DMS79 treated with DMSO at 0.1 percent for 48 hours (cell line): ENCODE measurements at places on chromosomes 7 and 10.

DNA sequence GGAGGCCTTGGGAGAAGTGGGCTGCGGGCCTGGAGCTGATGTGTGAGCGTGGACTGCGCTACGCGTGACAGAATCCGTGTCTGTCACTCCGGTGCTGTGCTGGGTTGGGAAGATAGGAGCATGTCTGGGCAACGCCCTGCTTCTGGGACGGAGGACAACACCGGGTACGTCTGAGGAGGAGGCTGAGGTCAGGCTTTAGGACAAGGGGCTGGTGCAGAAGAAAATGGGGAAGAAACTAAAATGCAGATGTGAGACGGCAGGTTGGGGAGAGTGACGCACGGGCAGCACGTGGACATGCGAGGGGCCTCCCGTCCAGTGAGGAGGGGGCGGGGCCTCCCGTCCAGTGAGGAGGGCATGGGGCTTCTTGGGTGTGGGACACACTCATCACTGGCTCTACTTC is 207.4 kb downstream of the DNAJB6 start:
- no peak for DNase-seq

- DNase-seq = no peak
These were observed 60.0 kb downstream of the MYOF start for GRCh38 chr10:93422118-93422517.

DNA sequence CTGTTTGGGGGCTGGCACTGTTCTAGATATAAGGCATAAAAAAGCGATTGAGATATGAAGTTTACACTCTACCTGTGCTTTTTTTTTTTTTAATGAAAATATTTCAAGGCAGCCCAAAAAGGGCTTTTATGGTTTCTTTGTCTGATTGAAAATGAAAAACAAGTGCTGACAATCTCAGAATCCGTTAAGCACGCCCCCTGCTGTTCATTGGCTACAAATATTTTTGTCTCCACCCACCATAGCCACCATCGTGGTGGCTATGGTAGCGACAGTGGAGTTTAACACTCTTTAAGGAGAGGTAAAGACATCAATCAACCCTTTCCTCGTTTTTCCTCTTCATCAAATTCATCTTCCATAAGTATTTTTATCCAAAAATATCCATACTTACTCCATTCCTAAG is 94.2 kb downstream of the CD36 start:
- DNase-seq = no peak

- no peak for DNase-seq
These were observed 174.2 kb downstream of the PTEN start for GRCh38 chr10:88037623-88038022.

- no peak for DNase-seq
These were observed 190.7 kb downstream of the WDR11 start for GRCh38 chr10:121041906-121042305.

DNA sequence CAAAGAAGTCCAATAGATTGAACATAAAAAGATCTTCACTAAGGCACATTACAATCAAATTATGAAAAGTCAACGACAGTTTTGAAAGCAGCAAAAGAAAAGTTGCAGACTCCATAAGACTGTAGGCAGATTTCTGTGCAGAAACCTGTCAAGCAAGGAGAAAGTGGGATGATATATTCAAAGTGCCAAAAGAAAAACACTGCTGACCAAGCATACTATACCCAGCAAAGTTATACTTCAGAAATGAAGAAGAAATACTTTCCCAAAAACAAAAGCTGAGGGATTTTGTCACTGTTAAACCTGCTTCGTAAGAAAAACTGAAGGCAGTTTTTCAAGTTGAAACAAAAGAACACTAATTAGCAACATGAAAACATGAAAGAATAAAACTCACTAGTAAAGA is 145.5 kb downstream of the ZEB1 start:
- no peak for DNase-seq

DNA sequence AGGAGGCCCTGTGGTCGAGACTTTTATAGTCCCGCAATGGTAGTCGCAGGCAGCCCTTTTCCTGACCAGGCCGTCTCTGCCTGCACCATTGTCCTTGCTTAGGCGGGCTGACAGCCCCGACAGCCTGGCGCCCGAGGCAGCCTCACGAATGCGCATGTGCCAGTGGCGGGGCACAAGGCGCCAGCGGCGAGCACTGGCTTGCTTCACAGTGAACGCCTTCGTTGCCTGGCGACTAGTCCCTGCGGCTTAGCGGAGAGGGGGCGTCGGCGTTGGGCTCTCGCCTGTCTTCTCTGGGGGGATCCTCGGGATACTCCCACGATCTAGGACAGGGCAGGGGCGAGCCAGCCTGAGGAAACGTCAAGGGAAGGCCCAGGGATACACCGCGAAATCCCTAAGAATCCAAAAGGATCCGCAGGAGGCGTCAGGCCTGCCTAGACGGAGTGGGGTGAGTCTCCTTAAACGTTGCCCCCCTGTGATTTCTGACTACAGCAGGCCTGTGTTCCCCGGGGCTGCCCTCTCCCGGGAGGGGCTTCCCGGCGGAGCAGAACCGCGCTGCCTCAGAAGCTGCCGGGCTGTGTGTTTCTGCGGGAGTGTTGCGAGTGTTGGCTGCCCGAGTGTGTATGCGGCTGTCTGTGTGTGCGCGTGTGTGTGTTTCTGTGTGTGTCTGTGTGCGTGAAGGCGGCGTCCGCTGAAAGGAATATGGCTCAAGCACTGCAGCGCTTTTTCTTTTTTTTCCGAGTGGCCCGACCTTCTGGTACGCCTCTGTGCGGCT is 20.5 kb upstream of the ZNF273 start:
- no peak for DNase-seq

GRCh38 chr7:134533288-134533771 is 6.0 kb downstream of the AKR1B10 start:
- no peak for DNase-seq

GRCh38 chr10:123485341-123485960 is 180.7 kb upstream of the GPR26 start:
- no peak for DNase-seq

DNA sequence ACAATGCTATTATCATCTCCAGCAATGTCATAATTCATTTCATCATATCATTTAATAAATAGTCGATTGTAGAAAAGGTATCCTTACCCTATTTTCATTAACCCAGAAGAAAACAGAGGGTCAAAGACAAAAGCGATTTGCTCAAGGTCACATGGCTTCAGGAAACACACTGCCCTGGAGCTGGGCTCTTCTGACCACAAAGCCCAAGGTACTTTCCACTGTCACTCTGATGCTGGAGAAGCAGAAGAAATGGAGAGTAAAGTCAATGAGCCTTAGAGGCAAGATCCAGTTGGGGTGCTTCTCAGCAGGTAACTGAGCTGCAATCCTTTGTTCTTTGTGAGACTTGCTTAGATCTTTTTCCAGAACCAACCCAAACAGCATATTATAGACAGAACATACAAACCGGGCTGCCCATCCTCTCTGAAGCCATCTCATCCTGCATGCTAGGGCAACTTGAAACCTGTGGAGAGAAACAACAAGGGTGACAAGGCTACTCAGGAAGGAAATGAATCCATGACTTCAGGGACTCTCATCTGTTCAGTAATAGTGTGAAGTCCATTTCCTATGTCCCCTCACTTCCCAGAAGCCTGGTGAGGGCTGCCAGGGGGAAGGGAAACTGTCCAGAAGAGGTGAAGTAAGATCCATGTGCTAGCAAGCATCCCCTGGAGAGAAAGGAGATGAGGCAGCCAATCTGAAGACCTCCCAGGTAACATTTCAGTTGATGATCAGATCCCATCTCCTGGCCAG is 148.6 kb upstream of the SVIL start:
- DNase-seq = no peak

DNA sequence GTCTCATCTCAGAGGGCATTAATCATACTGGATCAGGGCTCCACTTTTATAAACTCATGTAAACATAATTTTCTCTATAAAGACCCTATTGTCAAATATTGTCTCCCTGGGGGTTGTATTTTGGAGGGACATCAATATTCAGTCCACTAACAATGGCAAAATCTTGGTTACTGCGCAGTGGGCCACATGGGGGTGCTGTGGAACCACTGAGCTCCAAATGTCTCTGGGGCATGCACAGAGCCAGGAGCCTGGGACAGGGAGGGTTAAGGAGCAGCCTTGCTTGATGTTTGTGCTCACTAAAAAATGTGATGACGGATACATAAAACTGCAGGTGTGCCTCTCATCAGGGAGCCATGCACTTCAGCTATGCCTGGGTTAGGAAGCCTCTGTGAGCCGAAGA is 62.1 kb upstream of the PRSS58 start:
- no peak for DNase-seq

DNA sequence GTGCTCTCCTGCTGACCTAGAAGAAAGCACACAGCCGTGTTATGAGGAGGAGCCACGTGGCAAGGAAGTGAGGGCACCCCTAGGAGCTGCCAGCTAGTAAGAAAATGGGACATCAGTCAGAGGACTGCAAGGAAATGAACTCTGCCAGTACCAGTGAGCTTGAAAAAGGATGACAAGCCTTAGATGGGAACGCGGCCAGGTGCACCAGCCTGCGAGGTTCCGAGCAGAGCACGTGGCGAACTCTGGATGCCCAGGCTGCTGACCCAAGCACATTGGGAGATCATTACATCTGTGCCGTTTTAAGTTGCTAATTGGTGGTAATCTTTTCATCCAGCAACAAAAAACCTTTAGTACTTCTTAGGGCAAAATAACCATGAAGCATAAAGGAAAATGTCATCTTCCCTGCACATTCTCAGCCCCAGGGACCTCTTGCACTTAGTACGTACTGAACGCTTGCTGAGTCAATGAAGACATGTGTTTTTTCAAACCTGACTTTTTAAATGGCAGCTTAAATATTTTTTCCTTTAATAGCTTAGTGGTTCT is 69.4 kb downstream of the AMZ1 start:
- DNase-seq = no peak

GRCh38 chr7:23810099-23810498 is 100.1 kb downstream of the STK31 start:
- DNase-seq = no peak

GRCh38 chr7:121126801-121127534 is 138.5 kb downstream of the CPED1 start:
- no peak for DNase-seq

GRCh38 chr7:4020086-4020485 is 662.0 kb upstream of the FOXK1 start:
- DNase-seq = no peak

- DNase-seq = no peak
These were observed 34.8 kb downstream of the HTR5A start for GRCh38 chr7:155104913-155105312.

DNA sequence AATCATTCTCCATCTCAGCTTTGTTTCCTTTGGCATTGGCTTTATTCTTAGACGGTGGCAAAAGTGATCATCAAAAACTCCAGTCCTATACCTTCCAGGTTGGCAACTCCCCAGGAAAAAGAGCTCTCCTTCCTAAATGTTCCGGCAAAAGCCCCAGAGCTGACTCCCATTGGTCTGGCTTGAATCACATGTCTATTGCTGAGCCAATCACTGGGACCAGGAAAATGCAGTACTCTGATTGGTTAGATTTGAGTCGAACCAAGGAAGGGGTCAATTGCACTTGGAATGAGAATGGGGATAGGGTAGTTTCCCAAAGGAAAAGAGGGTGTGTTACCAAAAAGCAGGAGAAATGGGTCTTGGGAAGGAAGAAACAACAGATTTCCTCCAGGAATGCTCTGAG is 22.3 kb downstream of the LEP start:
- no peak for DNase-seq

DNA sequence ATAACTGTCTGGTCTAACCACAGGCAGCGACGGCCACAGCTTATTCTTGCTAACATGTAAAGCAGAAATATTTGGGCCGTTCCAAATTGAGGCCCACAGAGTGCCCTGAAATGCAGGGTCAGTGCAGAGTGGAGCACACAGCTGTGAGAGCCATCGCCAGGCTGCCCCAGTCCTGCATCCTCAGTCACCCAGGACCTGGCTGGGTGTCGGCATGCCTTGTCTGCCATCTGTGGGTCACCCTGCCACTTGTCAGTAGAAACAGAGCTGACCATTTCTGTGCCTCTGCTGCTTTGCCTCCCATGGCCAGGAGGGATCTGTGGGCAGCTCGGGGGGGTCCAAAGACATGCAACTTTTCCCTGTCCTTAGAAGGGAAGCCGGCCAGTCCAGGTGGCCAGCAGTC is 57.3 kb upstream of the BTBD16 start:
- no peak for DNase-seq

DNA sequence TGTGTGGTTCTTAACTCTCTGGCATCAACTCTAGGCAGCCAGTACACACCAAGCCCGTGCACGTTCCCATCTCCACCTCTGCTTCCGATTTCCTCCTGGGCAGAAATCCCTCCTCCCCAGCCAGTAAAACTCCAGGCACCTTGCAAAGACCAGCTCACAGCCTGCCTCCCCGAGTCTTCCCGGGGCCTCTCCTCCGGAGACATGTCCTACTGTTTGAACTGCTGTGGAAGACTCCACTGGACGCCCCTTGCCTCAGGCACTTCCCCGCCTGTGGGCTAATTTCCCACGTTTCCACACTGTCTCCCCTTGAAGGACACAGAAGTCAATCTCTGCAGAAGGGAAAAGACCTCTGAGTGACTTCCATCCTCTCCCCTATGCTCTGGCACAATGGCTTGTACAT is 210.7 kb upstream of the FRMD4A start:
- DNase-seq = no peak

GRCh38 chr10:641149-642010 is 48.1 kb downstream of the DIP2C start:
- DNase-seq = no peak

DNA sequence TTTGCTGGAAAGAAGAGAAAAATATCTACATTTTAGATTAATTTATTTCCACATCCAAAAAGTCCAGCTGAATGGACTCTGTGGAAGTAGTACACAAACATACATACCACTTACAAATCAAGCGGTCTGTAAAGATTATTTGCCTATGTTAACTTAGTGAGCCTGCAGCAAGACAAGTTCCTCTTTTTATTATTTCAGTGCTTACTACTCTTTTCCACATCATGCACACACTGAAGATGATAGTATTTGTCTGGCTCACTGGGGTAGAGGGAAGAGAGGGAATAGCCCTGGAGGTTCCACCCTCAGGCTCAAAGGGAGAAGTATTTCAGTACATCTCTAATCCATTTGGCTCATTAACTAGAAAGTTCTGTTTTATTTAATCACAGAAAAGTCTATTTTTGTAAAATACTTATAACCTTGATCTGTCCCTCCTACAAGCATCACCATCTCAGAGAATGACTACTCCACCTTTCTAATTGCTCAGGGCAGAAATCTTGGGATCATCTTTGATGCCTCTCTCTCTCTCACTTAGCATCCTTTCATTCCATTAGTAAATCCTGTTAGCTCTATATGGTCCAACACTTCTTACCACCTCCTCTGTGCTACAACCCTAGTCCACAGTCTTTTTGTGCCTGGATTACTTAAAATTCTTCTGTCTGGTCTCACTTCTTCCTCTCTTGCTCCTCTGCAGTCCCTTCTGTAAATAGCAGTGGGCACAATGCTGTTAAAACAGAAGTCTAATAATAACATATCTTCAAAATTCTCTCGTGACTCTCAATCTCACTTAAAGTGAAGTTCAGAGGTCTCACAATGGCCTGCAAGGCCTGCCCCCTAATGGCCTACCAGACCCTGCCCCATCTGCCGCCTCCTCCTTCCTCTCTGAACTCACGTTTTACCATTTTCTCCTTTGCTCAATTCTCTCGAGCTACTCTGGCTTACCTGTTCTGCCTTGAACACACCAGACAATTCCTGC is 64.3 kb upstream of the CCDC6 start:
- DNase-seq = no peak
